Glomerular endothelial cell (primary cell): ENCODE measurements at places on chromosomes 13 and 19. TPM values are rescaled to one million over a fixed set of nuclear protein-coding genes. Genes with fewer than 3 reads are reported as not detected.
A peak's percentile ranks its signal among the peaks of the same experiment; 100 is the strongest.

GRCh38 chr19:1136201-1136600, 32.4 kb downstream of the GPX4 start:
- DNase-seq, result no peak

GRCh38 chr13:79869326-79869725, 388.4 kb downstream of the NDFIP2 start:
- DNase-seq, result peak; percentile 48

- DNase-seq, result no peak
Measured at GRCh38 chr19:2475018-2475701, 767 bp upstream of the GADD45B start.

DNA sequence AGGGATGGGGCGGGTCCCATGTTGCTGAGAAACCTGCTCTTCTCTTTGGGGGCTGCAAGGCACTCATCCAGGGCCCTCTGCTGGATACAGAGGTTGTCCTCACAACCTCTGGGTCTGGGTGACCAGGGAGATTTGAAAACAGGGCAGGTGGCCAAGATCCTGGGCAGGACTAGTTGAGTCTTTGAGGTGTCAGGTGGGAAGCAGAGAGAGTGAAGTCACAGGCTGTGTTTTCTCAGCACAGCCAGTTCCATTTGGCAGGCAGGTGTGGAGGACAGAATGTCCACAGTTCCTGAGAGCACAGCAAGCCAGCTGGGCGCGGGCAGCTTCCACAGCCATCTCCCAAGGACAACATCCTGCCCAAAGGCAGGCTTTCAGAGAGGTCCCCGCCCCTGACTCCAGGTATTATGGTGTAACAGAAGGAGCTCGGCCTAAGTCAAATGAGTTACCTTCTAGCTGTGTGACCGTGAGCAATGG, 118.8 kb downstream of the NUFIP1 start:
- DNase-seq, result no peak

DNA sequence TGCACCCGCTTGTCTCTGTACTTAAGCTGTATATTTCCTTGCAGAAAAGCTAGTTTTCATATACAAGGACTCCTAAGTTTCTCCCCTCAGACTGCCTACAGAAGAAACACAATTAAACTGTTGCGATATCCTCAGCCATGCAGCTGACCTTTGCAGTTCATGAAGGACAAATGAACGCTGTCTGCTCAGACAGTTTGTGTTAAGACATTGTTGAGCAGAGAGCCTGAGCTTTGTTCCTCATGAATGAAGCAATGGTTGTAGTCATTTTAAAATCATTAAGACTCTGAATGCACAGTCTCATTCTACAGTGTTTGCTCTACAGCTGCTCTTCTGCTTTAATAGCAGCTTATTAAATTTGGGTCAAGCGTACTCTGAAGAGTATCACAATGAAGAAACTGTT, 23.2 kb upstream of the MAB21L1 start:
- no peak for DNase-seq

- no peak for DNase-seq
Measured at GRCh38 chr13:110230661-110231347, 76.2 kb downstream of the COL4A1 start.

DNA sequence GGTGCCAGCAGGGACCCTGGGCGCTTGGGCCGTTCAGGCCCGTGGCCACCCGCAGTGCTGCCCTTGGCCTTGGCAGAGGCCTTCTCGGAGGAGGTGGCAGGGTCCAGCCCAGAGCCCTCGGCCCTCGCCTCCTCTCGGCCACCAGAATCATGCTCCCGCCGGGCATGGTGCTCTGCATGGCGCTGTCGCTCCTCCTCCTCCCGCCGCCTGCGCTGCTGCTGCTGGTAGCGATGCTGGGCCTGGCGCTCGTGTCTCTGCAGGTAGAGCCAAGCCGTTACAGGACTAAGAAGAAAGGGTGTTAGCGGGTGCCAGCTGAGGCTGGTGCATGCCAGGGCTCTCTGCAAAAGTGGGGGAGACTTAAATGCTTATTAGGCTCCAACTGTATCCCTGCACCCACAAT, 9.5 kb downstream of the ANO8 start:
- no peak for DNase-seq

DNA sequence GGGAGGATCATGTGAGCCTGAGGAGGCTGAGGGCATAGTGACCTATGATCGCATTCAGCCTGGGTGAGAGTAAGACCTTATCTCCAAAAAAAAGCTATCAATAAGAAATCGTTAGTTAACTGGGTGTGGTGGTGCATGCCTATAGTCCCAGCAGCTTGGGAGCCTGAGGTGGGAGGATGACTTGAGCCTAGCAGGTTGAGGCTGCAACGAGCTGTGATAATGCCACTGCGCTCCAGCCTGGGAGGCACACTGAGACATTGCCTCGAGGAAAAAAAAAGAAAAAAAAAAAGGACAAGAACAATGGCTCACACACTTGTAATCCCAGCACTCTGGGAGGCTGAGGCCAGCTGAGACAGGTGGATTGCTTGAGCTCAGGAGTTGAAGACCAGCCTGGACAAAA, 16.2 kb downstream of the PSPC1 start:
- DNase-seq, result no peak

DNA sequence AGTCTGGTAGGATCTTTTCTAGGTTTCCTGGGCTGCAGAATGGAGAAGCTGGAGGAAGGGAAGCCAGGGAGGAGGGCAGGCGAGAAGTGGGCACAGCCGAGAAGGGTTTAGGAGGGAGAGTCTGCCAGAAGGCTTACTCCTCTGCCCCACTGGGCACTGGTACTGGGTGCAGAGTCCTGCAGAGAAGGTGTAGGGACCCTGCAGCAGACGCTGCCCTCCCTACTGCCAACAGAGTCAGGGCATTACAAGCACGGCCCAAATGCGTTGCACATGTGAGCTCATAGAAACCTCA, 726 bp upstream of the PEPD start:
- DNase-seq, result no peak

- no peak for DNase-seq
Measured at GRCh38 chr19:4374498-4375163, 25.7 kb downstream of the SH3GL1 start.

GRCh38 chr19:53389571-53389970, 5.4 kb upstream of the ZNF765 start:
- no peak for DNase-seq

DNA sequence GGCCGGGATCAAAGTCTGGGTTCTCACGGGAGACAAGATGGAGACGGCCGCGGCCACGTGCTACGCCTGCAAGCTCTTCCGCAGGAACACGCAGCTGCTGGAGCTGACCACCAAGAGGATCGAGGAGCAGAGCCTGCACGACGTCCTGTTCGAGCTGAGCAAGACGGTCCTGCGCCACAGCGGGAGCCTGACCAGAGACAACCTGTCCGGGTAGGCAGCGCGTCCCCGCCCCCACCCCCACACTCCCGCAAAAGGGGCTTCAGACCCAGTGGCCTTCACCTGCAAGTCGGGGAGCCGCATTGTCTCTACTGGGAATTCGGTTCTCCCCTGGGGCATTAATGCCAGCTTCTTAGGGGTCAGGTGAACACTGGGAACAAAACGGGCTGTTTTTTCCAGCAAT, 114.7 kb upstream of the MCF2L start:
- DNase-seq, result no peak

DNA sequence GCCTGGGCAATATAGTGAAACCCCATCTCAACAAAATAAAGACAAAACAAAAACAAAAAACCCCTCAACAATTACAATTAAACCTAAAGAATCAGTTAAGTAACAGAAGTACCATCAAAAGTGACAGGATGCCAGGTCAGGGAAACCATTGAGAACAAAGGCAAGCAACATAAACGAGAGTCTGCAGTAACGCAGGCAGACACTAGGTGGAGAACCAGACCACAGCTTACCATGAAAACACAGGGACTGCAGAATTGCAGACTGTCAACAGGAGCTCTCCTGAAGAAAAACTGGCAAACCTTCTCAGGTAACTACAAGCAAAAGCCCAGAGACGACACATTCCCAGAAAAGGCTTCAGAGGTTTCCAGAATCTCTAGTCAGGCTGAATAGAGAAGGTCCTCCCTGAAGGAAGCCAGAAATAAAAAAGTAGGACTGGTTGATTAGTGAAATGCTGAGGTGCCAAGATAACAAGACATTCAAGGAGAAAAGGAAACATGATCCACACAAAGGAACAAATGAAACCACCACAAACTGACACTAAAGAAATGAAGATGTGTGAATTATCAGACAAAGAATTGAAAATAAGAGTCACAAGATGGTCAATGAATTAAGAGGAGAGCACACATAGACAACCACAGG, 2.2 kb upstream of the ZNF665 start:
- DNase-seq, result peak; percentile 72

- DNase-seq, result no peak
Measured at GRCh38 chr13:30097089-30097488, 210.3 kb downstream of the KATNAL1 start.

DNA sequence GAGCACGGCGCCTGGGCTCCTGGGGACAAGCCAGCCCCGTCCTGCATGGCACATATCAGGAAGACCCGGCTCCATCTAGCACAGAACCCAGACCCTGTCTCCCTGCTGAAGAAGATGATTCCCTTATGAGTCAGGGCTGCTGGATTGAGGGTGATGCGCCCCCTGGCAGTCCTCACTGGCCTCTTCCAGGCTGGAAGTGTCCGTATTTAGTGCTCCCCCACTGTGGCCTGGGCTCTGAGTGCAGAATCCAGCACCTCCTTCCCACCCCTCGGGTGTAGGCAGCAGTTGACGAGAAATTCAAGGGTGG, 14.9 kb downstream of the COMP start:
- DNase-seq, result no peak

DNA sequence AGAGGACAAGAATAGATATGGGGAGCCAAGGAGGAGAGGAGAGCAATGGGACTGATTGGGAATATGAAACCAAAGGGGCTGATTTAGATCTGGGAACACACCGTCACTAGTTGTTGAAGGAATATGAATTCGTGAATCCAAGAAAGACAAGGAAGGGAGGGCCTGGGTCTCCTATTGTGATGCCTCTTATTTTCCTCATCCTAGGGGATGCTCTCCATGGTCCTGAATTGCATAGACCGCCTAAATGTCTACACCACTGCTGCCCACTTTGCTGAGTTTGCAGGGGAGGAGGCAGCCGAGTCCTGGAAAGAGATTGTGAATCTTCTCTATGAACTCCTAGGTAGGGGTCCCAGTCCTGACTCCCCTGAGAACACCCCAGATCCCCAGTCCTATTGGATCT, 21.5 kb downstream of the RYR1 start:
- no peak for DNase-seq

- no peak for DNase-seq
Measured at GRCh38 chr13:72284791-72285190, 417.8 kb upstream of the DACH1 start.

DNA sequence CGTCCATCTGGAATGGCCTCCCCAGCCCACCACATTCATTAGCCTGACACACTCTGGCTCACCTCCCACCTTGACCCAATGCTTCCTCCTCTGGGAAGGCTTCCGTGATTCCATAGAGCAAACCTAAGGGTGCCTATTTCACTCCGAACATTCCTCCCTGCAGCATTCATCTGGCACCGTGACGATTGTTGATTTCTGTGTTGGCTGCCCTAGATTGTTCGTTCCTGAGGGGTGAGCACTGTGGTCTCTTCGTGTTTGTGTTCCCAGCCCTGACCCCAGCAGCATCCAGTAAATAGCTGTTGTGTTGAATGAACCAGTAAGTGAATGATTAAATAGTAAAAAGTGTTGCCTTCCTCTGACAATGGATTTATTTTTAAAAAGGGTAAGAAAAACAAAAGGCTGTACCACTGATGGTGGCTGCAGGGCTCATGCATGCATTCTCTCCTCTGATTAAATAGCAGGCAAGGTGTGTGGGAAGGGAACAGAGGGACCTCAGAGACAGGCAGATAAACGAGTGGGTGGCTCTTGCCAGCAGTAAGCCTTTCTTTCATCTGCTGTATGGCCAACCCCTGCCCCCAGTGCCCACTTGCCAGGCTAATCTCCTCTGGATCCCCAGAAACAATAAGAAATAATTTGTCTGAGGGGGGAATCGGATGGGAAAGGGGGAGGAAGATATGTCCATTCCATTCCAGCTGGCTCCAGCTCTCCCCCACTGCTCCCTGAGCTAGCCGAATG, 48.4 kb upstream of the CACNA1A start:
- no peak for DNase-seq

GRCh38 chr13:31775148-31775547, 35.8 kb downstream of the RXFP2 start:
- no peak for DNase-seq

DNA sequence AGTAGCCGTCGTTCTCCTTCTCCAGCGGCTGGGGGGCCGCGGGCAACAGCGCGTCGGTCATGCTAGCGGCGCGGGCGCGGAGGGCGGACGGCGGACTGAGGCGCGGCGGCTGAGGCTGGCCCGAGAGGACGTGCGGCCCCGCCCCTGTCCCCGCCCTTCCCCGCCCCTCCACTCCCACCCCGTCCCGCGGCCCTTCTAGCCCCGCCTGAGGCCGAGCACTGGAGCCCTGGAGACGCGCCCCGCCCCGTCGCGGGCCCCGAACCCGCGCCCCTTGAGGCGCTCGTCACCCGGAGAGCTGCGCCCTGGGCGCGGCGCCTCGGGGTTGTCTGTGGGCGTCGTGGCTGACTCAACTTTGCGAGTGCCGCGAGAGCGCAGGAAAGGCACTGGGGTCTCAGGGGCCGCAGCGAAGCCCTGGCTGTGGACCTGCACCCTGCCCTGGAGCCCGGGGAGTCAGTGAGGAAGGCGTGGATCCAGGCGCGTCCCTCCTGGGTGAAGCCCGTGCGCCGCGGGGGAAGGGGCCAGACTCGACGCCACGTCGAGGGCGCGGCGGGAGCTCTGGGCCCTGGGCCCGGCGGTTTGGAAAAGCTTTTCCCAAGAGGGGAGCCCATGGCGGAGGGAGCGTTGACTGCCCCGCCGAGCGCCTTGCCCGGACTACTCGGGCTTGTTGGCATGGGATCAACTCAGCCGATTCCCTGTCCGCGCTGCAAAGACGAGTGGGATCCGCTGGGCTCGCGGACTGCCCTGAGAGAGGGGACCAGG, at the start of gene RHPN2:
Gene RHPN2 (minus strand): TSS at position 97 of the 759 bp plus-strand sequence. CDS start 36 bp downstream, at position 61.
- no peak for DNase-seq

DNA sequence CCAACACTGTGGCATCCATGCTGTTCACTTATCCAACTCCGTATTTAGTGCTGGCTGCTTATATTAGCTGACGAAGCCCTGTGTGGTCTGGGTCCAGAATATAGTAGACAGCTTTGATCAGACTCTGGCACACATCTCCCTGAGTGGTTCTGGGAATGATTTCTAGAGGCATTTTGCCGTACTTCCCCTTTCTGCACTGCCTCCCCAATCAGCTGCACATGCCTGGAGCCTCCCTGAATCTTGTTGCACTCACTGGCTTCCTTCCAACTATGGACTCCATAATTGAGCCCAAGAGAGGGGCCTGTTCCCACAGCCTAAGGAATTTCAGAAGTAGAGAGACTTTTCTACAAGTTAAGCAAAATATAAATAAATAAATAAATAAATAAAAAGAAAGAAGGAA, 30.4 kb upstream of the PCDH8 start:
- no peak for DNase-seq

PSG7 gene
- total RNA-seq, result not detected in 2 replicates

SIGLEC12 gene
- not detected in 2 replicates for total RNA-seq

KRTDAP gene
- not detected in 2 replicates for total RNA-seq

TMPRSS9 gene
- total RNA-seq, result not detected in 2 replicates

NLRP4 gene
- total RNA-seq, result not detected in 2 replicates

POLR2E gene
- 329 and 336 TPM in 2 replicates for total RNA-seq

IL17D gene
- total RNA-seq, result 10.6 and 13.6 TPM in 2 replicates

ZNF441 gene
- 3.2 and 3.9 TPM in 2 replicates for total RNA-seq

FARP1 gene
- total RNA-seq, result 64.9 and 83.7 TPM in 2 replicates

GARIN5A gene
- 0.39 TPM in 1 of 2 replicates, not detected in the other for total RNA-seq

RYR1 gene
- 0.05 and 0.06 TPM in 2 replicates for total RNA-seq

FGF14 gene
- total RNA-seq, result 0.06 TPM in 1 of 2 replicates, not detected in the other
